Chondrocyte (in vitro differentiated cells): ENCODE measurements at places on chromosomes 3 and 15. TPM values are rescaled to one million over a fixed set of nuclear protein-coding genes. Genes with fewer than 3 reads are reported as not detected.

Gene ARID3B
- 1.8 to 2.6 TPM (median 2.5 TPM) in 3 replicates for total RNA-seq

Gene EOGT
- 28.9 to 35.5 TPM (median 34.4 TPM) in 3 replicates for total RNA-seq

DNA sequence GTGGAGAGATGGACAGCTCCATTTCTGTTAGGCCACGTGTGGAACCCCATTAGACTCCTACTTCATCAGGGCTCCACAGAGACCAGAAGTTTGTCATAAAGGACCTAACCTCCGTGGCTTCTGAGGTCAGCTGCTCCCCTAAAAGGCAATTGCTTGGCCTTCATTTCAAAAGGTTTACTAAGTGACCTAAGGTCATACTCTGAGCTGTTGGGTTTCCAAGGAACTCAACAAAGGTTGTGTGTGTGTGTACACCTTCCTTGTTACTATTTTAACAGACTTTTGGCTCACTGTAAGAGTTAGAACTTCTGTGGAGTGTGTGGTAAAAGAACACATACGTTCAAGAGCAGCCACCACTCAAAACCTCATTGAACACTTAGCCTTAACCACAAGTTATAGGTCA lies 73.9 kb downstream of the SEC22A start:
- no peak overlapping the region for H3K4me3 ChIP-seq
- no peak for DNase-seq
- H3K27me3 ChIP-seq, result no peaks in the 10 kb centered on the region
- peaks cover 12% of the 10 kb centered on the region for H3K4me1 ChIP-seq
- H3K27ac ChIP-seq, result no peak overlapping the region

Gene FANCD2OS
- not detected in 3 replicates for total RNA-seq

GRCh38 chr15:98609144-98609852 lies 39.0 kb upstream of the IGF1R start:
- no peak for DNase-seq
- H3K36me3 ChIP-seq, result no peaks in the 10 kb centered on the region
- no peak overlapping the region for H3K27ac ChIP-seq
- H3K4me3 ChIP-seq, result no peak overlapping the region
- H3K4me1 ChIP-seq, result peaks cover 7% of the 10 kb centered on the region

DNA sequence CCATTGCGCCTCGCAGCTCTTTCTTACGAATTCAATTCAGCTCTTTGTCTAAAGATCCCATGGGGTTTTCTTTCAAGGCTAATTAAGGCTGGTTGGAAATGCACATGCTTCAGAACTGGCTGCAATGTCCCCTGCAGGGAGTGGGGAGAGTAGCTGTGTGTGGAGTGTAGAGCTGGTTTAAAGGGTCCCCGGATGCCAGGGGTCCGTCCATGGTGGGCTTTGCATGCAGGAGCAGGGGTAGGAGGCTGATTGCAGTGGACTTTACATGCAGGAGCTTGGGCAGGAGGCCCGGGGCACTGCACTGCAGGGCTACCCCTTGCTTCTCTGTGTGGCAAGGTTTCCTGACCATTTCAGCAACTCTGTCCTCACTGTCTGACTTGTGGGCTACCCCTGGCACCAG lies 261.6 kb upstream of the LYSMD4 start:
- peaks cover 2% of the 10 kb centered on the region for H3K36me3 ChIP-seq
- no peaks in the 10 kb centered on the region for H3K4me1 ChIP-seq
- DNase-seq, result peak; percentile 59

DNA sequence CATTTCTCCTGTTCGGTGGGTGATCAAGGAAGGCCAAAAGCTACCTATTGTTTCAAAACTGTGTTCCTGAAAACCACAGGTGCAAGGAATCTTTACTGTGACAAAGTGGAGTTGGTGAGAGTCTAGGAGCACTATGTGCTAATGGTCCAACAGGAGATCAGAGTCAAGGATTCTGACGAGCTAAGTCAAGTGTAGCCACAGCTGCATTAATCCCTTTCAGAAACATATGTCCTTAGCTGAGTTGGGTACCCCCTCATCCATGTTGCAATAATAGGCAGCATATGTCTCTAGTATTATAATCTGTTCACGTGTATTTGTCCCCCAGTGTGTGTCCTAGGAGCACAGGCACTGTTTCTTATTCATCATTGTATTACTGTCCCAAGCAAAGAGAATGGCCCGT lies 1.7 kb downstream of the VPS39 start:
- peaks cover 31% of the 10 kb centered on the region for H3K4me1 ChIP-seq
- H3K36me3 ChIP-seq, result peaks cover 5% of the 10 kb centered on the region
- H3K4me3 ChIP-seq, result peak overlapping the region; percentile 44
- no peak for DNase-seq
- no peak overlapping the region for H3K27ac ChIP-seq

Gene TEX264
- total RNA-seq, result 43.0 to 45.0 TPM (median 45.0 TPM) in 3 replicates

DNA sequence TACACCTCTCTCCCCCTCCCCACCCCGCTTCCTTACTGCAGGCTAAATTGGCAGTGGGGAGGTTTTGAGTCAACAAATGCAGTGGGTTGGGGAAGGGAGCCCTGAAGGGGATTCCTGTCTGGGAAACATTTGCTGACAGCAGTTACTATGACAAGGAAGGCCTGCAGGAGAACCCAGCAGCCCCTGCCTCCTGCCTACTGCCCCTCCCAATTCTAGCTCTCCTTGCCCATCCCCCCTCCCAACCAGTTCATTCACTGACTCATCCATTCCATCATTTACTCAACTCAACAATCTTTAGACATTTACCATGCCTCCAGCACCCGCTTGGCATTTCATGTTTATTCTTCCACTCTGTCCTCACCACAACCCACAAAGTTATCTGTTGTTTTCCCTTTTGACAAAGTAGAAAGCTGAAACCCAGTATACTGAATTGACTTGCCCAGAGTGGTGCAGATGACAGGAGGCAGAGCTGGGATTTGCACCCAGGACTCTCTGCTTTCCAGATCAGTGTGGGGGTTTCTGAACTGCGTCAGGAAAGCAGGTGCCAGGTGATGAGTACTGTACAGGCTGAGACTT lies 75.0 kb downstream of the MAGEF1 start:
- H3K4me1 ChIP-seq, result peaks cover 2% of the 10 kb centered on the region
- DNase-seq, result no peak
- no peak overlapping the region for H3K4me3 ChIP-seq
- no peaks in the 10 kb centered on the region for H3K36me3 ChIP-seq
- peak overlapping the region; percentile 74 for H3K27ac ChIP-seq
- H3K27me3 ChIP-seq, result peaks cover 6% of the 10 kb centered on the region

Gene PLSCR2
- total RNA-seq, result not detected in 3 replicates

GRCh38 chr3:117483839-117484238 lies 774.3 kb downstream of the TUSC7 start:
- H3K4me3 ChIP-seq, result no peak overlapping the region
- DNase-seq, result no peak
- peaks cover 10% of the 10 kb centered on the region for H3K27me3 ChIP-seq
- H3K4me1 ChIP-seq, result no peaks in the 10 kb centered on the region

Gene FMN1
- total RNA-seq, result 4.0 to 6.6 TPM (median 4.8 TPM) in 3 replicates

GRCh38 chr3:146250449-146251382 lies at the start of gene PLSCR4:
PLSCR4 (minus strand) TSS chr3:146251105; CDS start chr3:146222071, 29,034 bp downstream.
- no peaks in the 10 kb centered on the region for H3K27me3 ChIP-seq
- DNase-seq, result no peak
- peaks cover 3% of the 10 kb centered on the region for H3K36me3 ChIP-seq
- H3K4me1 ChIP-seq, result peaks cover 24% of the 10 kb centered on the region
- H3K4me3 ChIP-seq, result peak within 1 kb of the TSS; percentile 80
- H3K27ac ChIP-seq, result peak within 1 kb of the TSS; percentile 90

- no peak overlapping the region for H3K27ac ChIP-seq
- no peak for DNase-seq
Measured at GRCh38 chr3:6251612-6252400, 609.1 kb upstream of the GRM7 start.

Gene TM4SF18
- 0.20 to 1.4 TPM in 2 of 3 replicates, not detected in the other for total RNA-seq

GRCh38 chr15:58584789-58585461 lies 153.1 kb downstream of the LIPC start:
- no peak overlapping the region for H3K27ac ChIP-seq
- peaks cover 6% of the 10 kb centered on the region for H3K36me3 ChIP-seq
- H3K4me1 ChIP-seq, result peaks cover 5% of the 10 kb centered on the region
- no peak overlapping the region for H3K4me3 ChIP-seq

- H3K27ac ChIP-seq, result peak overlapping the region; percentile 87
- no peak for DNase-seq
- peaks cover 3% of the 10 kb centered on the region for H3K36me3 ChIP-seq
- H3K4me3 ChIP-seq, result peak overlapping the region; percentile 15
Measured at GRCh38 chr15:95840004-95840403, 490.5 kb upstream of the NR2F2 start.
